ENCODE measurements at places on chromosomes 6 and 20.

GRCh38 chr20:35333606-35334005 lies 41.4 kb upstream of the FAM83C start:
- no peaks in the 10 kb centered on the region for H3K27me3 ChIP-seq
- H3K36me3 ChIP-seq: peaks cover 10% of the 10 kb centered on the region
- no peak for DNase-seq

GRCh38 chr6:124423621-124424020 lies 538.6 kb upstream of the RNF217 start:
- H3K27me3 ChIP-seq: no peaks in the 10 kb centered on the region
- no peak overlapping the region for H3K4me3 ChIP-seq
- no peak overlapping the region for H3K27ac ChIP-seq
- no peaks in the 10 kb centered on the region for H3K36me3 ChIP-seq

GRCh38 chr6:121837545-121838229 lies 402.2 kb downstream of the GJA1 start:
- no peak overlapping the region for H3K4me3 ChIP-seq
- DNase-seq: no peak
- H3K27me3 ChIP-seq: no peaks in the 10 kb centered on the region
- H3K27ac ChIP-seq: no peak overlapping the region
- no peaks in the 10 kb centered on the region for H3K4me1 ChIP-seq

GRCh38 chr6:166430269-166430668 lies 47.5 kb upstream of the MPC1 start:
- no peak overlapping the region for H3K27ac ChIP-seq
- H3K27me3 ChIP-seq: peaks cover 2% of the 10 kb centered on the region
- H3K36me3 ChIP-seq: peaks cover 6% of the 10 kb centered on the region
- H3K4me1 ChIP-seq: no peaks in the 10 kb centered on the region

- no peak overlapping the region for H3K4me3 ChIP-seq
- no peaks in the 10 kb centered on the region for H3K27me3 ChIP-seq
- H3K27ac ChIP-seq: peak overlapping the region; percentile 33
- DNase-seq: no peak
Observed at GRCh38 chr6:137919837-137920730, 53.0 kb downstream of the TNFAIP3 start.

DNA sequence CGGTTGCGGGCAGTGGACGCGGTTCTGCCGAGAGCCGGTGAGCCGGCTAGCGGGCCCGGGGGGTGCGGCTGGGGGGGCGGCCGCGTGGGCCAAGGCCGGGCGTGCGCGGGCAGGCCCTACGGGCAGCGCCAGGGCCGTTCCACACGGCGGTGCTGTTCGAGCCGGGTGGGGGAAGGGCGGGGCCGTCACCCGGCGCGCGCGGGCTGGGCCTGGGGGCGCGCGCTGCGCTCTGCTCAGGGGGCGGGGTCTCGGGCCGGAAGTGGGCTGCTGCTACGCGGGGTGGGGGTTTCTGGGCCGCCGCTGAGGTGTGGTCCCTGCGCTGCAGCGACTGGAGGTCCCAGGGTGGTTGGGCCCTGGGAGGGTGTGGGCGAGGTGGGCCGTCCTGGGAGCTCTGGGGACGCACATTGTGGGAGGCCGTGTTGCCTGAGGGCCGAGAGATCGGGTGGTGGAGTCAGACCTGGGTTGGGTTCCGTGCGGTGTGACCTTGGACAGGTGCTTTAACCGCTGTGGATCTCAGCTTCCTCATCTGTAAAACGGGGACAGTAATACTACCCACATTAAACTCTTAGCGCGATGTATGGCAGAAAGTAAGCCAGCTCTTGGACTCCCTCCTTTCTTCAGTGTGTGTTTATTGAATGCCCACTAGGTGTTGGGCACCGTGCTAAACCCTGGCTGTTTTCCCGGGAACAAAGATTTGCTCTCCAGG lies 391 bp downstream of the MAPRE1 start:
- no peaks in the 10 kb centered on the region for H3K27me3 ChIP-seq
- H3K27ac ChIP-seq: peak overlapping the region; percentile 91
- no peak for DNase-seq
- H3K4me1 ChIP-seq: peaks cover 43% of the 10 kb centered on the region
- peaks cover 3% of the 10 kb centered on the region for H3K36me3 ChIP-seq
